Activated T-helper 2 cell treated with anti-CD3 and anti-CD28 coated beads, Interferon-gamma antibody, Interleukin-2, Interleukin-4, amounts not matched to agents 10 μg/mL and 5 μg/mL and 100 μg/mL, durations not matched to agents 14 hours and 24 hours and 36 hours (primary cell): ENCODE measurements at places on chromosomes 12 and 14.

- peaks cover 2% of the 10 kb centered on the region for H3K27me3 ChIP-seq
- no peak overlapping the region for H3K4me3 ChIP-seq
- H3K27ac ChIP-seq = no peak overlapping the region
- DNase-seq = no peak
Measured at GRCh38 chr12:130992979-130993538, 39.4 kb downstream of the ADGRD1 start.

GRCh38 chr14:38238878-38239277, 17.0 kb downstream of the CLEC14A start:
- no peak overlapping the region for H3K27ac ChIP-seq
- no peaks in the 10 kb centered on the region for H3K36me3 ChIP-seq
- H3K4me1 ChIP-seq = no peaks in the 10 kb centered on the region
- no peak overlapping the region for H3K4me3 ChIP-seq
- no peak for DNase-seq

GRCh38 chr12:124661341-124661740, 93.9 kb upstream of the NCOR2 start:
- H3K4me3 ChIP-seq = no peak overlapping the region
- no peak overlapping the region for H3K27ac ChIP-seq
- H3K36me3 ChIP-seq = no peaks in the 10 kb centered on the region
- no peaks in the 10 kb centered on the region for H3K4me1 ChIP-seq
- peaks cover 2% of the 10 kb centered on the region for H3K27me3 ChIP-seq
- DNase-seq = no peak

- peaks cover 69% of the 10 kb centered on the region for H3K4me1 ChIP-seq
- DNase-seq = no peak
- H3K27me3 ChIP-seq = no peaks in the 10 kb centered on the region
- H3K27ac ChIP-seq = no peak overlapping the region
- no peak overlapping the region for H3K4me3 ChIP-seq
Measured at GRCh38 chr12:93419388-93420034, 22.2 kb downstream of the UBE2N start.

- peaks cover 14% of the 10 kb centered on the region for H3K36me3 ChIP-seq
- H3K4me1 ChIP-seq = peaks cover 26% of the 10 kb centered on the region
- no peaks in the 10 kb centered on the region for H3K27me3 ChIP-seq
- no peak overlapping the region for H3K4me3 ChIP-seq
Measured at GRCh38 chr12:93680006-93680405, 2.8 kb downstream of the CRADD start.

- no peaks in the 10 kb centered on the region for H3K36me3 ChIP-seq
- H3K4me3 ChIP-seq = no peak overlapping the region
- no peaks in the 10 kb centered on the region for H3K27me3 ChIP-seq
- DNase-seq = no peak
Measured at GRCh38 chr14:100788517-100788916, 37.4 kb upstream of the MEG3 start.
